ENCODE measurements at places on chromosomes 6 and 20.

- DNase-seq: no peak
These were observed 297.8 kb downstream of the PRL start for GRCh38 chr6:21999012-21999528.

DNA sequence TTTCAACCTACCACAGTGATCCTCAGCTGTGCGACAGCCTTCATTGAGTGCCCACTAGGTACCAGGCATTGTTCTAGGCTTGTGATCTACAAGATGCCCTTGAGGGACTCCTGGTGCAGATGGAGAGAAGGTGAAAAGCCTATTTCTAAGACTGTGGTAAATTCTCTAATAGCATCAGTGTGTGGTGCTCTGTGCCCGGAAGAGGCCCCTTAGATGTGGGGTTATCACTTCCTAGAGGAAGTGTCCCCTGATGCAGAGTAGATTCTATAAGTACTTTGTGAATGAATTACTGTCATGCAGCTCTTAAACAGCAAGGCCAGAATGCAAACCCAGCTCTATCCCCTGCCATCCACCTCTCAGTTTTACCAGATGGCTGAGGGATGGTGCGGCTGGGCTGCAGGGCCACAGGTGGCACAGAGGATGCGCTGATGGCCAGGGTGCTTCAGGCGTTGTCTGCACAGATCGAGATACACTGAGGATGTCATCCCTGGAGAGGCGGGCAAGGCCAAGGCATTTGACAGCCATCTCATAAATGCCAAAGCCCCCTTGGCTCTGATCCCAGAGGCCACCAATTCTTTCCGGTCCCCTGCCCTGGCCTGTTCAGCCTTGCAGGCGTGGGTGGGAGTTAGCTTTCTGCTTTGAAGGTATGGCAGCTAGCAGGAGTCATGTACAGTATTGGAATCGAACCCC, 96.7 kb downstream of the TOX2 start:
- DNase-seq: no peak

GRCh38 chr20:62258499-62259293, 20.4 kb downstream of the OSBPL2 start:
- no peak for DNase-seq

- DNase-seq: peak; percentile 77
These were observed 29.5 kb downstream of the CDYL start for GRCh38 chr6:4805553-4806336.

- no peak for DNase-seq
These were observed 93.1 kb upstream of the HIVEP1 start for GRCh38 chr6:11918739-11919605.

DNA sequence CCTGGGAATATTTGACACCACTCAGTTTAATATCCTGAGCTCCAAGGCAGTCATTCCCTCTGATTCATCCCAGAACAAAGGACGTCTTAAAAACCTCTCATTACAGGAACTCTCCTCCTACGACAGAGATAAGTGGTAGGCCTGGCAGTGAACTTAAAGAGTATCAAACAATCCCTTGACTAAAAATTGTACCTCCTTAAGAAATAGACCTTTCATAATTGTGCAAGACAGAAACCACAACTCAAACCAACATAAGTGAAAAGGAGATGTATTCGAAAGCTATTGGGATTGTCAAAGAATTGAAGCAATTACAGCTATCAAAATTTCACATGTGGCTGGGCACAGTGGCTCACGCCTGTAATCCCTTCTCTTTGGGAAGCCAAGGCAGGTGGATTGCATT, 19.1 kb upstream of the BNIP5 start:
- no peak for DNase-seq
